ENCODE measurements at places on chromosomes 11 and 22.
A peak's percentile ranks its signal among the peaks of the same experiment; 100 is the strongest.

GRCh38 chr22:44051961-44052360 lies 27.9 kb downstream of the PARVB start:
- no peak for DNase-seq

GRCh38 chr11:66131937-66132632 lies 62.0 kb downstream of the PACS1 start:
- DNase-seq = no peak

GRCh38 chr11:107691000-107691750 lies 20.7 kb downstream of the SLN start:
- no peak for DNase-seq

DNA sequence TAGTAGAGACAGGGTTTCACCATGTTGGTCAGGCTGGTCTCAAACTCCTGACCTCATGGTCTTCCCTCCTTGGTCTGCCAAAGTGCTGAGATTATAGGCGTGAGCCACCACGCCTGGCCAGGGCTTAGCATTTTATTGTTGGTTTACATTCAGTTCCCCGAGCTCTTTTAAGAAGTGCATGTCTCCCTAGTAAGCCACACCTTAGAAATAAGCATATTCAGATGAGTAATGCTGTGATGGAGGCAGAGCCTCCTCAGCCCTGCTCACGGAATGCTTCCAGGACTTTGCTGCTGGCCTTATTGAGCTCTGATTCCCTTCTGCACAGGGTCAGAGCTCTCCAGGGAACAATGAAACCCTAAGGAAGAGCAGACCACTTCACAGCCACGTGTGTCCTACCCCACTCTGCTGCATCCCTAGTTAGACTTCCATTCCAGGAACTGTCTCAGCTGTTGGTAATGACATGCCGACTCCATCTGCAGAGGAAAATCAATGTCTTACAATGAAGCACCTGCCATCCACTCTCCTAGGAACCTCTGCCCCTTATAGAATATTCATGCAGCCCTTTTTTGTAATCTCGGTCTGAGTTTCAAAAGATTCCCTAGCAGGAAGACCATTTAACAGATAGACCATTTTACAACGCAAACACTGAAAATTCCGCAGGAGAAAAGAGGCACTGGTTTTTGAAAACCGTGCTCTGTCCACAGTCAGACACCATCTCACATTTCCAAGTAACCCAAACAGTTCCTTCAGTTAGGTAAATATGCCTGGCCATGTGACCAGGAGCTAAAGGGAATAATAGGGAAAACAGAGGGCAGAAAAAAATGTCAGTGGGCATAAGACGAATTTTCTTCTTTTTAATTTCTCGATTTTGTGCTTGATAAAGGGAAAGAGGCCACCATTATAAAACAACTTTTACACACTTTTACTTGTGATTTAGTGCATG lies 1.7 kb upstream of the JAM3 start:
- peak; percentile 80 for DNase-seq

DNA sequence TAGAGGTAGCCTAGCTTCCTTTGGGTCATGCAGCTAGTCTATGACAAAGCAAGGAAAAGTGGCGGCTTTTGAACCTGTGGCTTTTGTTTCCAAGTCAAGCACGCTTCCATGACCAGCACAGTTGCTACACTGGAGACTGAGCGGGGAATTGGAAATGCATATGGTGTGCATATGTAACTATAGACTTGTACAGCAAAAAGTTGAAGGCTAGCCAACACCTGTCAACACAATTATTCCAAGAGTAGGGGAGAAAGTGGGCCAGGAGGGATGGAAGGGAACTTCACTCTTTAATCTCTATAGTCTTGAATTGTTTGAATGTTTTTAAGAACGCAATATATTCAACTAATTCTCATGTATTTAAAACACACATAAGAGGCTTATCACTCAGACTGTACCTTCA lies 218.5 kb upstream of the CADM1 start:
- no peak for DNase-seq

DNA sequence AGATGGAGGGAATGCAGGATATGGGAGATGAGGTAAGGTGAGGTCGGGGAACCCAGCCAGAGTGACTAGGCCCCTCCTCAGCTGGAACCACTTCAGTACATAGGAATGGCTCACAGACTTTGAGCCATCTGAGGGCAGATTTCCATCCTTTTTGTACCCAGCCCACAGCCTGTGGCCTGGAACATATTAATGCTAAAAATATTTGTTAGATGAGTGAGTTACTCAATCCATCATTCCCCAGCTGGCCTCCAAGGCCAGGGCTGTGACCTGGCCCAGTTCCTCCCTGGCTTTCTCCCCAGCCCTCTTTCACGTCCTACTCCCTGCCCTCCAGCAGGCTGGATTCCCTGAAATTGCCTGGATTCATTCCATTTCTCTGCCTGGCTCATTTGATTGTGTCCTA lies 57.2 kb upstream of the PRDM11 start:
- no peak for DNase-seq

DNA sequence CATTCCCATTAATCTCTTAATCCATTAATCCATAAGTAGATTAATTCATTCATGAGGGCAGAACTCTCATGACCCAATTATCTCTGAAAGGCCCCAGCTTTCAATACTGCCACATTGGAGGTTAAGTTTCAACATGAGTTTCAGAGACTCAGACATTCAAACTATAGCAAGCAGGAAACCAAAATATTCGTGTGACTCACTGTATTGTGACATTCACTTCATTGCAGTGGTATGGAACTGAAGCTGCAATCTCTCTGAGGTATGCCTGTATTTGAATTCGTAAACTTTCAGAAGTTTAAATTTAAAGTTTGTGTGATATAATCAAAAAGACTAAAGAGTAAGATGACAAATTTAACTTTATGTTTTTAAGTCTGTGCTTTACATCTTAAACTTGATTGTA lies 2.9 kb upstream of the OR52J3 start:
- no peak for DNase-seq

- DNase-seq = no peak
These were observed 40.7 kb downstream of the ZNF202 start for GRCh38 chr11:123700772-123701171.

DNA sequence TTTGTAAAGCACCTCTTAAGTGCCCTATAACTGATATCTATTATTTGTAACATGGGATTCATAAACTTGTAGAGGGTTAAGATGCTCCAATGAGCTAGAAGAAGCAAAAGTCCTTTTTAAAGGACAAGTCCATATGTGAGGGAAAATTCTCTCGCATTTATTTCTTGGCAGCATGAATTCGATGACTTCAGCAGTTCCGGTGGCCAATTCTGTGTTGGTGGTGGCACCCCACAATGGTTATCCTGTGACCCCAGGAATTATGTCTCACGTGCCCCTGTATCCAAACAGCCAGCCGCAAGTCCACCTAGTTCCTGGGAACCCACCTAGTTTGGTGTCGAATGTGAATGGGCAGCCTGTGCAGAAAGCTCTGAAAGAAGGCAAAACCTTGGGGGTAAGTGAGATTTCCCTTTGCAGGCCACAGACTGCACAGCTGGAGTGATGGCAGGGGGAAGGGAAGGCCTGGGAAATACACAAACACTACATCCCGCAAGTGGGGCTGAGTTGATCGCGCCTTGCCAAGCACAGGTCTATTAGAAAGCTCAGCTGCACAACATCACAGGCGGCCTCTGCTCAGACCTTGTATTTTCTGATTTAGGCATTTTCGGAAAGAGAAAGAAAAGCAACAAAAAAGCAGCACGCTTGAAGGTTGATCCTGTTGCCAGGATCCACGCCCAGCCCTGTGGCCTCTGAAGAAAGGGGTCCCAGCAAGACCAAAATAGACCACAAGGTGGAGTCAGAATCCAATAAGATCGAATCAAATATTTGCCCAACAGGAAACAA lies 1.5 kb downstream of the MS4A8 start:
- peak; percentile 88 for DNase-seq

DNA sequence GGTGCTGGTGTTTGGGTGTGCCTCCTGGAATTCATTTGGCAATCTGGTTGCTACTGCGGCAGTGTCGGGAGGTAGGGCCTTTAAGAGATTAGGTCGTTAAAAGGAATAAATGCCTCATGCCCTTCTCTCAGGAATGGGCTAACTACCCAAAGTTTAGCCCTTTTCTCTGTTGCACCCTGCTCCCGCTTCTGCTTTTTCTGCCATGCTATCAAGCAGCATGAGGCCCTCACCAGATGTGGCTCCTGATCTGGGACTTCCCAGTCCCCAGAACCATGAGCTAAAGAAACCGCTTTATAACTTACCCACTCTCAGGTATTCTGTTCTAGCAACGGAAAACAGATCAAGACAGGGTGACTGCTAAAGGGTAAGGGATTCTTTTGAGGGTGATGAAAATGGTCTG lies 6.3 kb downstream of the EIF3D start:
- no peak for DNase-seq

DNA sequence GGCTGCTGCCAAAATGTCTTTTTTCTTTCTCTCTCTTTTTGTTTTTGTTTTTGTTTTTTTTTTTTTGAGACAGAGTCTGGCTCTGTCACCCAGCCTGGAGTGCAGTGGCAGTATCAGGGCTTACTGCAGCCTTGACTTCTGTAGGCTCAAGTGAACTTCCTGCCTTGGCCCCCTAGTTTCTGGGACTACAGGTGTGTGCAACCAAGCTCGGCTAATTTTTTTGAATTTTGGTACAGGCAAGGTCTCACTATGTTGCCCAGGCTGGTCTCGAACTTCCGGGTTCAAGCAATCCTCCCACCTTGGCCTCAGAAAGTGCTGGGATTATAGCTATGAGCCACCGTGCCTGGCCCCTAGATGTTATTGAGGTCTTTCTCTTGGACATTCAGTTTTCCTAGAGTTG lies 2.2 kb upstream of the DDX10 start:
- DNase-seq = no peak

DNA sequence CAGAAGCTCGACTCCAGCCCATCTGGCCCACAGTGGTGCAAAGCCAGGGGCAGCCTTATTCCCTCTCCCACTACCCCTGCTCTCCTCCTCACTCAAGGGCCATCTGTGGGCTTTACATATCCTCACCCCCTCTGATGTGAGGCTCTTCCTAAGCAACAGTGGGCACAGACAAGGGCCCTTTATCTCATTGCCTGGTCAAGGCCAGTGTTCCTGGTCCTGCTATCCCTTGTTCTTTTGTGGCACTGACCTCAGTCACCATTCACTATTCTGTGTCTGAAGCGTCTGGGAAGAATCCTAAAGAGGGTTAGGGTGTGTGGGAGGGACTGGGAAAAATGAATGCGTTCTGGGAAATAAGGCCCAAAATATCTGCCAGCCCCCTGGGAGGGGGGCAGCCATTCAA lies 7.3 kb downstream of the DNAL4 start:
- DNase-seq = no peak

- DNase-seq = peak; percentile 46
These were observed 679 bp downstream of the B4GAT1 start for GRCh38 chr11:66346476-66347424.

- DNase-seq = no peak
These were observed 10.2 kb upstream of the LDHA start for GRCh38 chr11:18384157-18384641.

GRCh38 chr11:114172871-114173444 lies 113.4 kb downstream of the ZBTB16 start:
- DNase-seq = no peak

DNA sequence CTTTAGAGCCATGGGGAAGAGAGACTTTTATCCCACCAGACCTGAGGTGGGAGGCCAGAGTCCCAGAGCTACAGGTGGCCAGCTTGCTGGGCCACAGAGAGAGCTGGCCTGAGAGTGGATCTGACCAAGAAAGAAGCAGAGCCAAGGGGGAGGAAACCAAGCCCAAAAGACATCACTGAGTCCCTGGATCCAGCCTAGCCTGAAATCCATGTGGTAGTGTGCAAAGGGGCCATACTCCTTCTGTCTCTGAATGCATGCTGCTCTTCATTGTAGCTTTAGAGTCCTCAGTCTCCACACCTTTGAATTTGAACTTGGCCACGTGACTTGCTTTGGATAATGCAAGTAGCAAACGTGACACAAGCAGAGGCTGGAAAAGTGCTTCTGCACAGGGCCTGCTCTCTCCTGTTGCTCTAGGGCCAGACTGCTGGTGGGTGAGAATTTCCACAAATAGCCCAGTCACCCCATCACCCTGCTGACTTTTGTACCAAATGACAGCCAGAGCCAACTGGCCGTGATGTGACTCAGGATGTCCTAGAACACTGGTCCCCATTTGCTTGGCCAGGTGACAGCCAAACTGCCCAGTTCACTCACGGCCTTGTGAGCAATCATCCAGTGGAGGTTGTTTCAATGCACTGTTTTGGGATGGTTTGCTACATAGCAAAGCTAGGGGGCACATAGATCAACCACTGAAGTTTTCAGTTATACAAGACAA lies 93.6 kb downstream of the DHCR7 start:
- DNase-seq = no peak

DNA sequence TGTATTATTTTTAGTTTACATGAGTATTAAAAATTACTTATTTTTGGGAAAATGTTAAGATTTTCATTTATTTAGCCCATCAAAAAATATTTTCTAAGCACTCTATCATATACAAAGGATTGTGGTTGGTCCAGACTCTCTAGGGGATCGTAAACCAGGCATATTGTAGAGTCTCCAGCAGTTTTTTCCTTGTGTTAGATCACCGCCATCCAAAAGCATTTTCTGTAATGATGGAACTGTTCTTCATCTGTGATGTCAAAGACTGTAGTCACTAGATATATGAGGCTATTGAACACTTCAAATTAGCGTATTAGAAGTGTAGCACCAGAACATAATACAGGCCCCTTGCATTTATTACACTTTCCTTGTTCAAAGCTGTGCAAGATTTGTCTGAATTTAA lies 154.9 kb downstream of the SBF2 start:
- DNase-seq = no peak

- no peak for DNase-seq
These were observed 7.3 kb downstream of the PACSIN2 start for GRCh38 chr22:43007519-43008102.

DNA sequence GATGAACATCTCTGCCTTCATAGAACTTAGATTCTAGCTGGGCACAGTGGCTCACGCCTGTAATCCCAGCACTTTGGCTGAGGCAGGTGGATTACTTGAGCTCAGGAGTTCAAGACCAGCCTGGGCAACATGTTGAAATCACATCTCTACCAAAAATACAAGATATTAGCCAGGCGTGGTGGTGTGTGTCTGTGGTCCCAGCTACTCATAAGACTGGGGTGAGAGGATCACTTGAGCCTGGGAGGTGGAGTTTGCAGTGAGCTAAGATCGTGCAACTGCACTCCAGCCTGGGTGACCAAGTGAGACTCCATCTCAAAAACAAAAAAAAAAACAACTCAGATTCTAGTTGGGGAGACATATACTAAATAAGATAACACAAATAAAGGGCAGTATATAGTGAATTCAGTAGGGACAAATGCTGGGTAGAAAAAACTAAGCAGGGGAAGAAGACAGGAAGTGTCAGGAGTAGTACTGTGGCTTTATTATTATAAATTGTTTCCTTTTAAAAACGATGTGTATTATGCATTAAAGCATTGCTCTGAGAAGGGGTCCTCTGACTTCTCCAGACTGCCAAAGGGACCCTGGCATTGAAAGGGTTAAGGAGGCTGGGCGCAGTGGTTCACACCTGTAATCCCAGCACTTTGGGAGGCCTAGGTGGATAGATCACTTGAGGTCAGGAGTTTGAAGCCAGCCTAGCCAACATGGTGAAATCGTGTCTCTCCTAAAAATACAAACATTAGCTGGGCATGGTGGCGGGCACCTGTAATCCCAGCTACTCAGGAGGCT lies 46.7 kb downstream of the PACS1 start:
- DNase-seq = no peak

All from NCI-H146 (cell line).